ENCODE measurements at places on chromosomes 5 and 9.

DNA sequence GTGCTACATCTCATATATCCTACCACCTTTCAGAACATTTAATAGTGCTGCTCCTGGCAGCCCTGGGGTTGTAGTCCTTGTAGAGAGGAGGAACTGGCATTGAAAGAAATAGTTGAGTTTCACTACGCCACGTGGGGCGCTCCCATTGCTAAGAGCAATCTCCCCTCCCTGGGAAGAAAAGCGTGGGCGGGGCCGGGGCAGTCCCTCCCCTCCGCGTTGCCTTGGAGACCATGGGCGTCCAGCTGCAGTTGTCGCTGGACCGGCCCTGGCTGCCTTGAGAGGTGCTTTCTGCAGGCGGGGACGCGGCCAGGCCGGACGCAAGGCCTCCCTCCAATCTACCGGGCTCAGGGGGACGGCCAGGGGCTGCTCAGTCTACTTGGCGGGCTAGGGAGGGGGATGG lies 368 bp upstream of the CCDC180 start:
- DNase-seq: no peak

- DNase-seq: no peak
Observed at GRCh38 chr5:102893942-102894341, 138.8 kb downstream of the PAM start.

GRCh38 chr5:80055491-80056170 lies 20.5 kb downstream of the THBS4 start:
- no peak for DNase-seq

GRCh38 chr9:110776221-110776620 lies 107.6 kb downstream of the MUSK start:
- no peak for DNase-seq

DNA sequence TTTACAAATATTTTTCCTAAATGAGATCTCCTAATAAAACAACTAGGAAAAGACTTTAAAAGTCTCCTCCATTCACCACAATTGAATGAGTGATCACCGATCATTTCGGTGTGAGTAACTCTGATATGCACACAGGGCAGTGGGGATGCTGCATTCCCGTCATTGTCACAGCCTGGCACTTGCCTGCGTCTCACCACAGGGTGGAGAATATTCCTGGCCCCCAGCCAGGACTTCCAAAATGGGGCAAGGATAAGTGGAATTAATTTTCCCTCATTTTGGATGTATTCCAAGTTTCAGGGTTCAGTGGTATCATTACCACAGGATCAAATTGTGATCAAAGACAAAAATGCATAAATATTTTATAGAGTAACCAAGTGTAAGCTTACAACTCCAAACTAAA lies 107.1 kb downstream of the CTNND2 start:
- DNase-seq: no peak

DNA sequence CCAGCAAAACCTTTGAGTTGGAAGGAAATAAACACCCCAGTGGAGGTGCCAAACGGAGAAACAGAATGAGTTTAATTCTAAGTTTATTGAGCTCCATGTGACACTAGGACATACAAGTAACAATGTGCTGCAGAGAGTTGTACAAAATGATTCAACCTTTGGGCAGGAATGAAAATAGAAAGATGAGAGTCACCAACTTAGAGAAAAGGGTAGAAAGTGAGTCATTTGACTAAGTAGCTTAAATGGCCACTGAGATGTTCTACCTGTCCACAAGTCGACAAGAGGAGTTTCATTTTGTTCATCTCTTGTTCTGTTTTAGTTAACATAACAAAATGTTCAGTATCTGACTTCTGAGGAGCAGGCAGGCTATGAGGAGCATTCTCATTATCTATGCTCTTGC lies 284.7 kb downstream of the NR2F1-AS1 start:
- DNase-seq: no peak

GRCh38 chr5:125528881-125529280 lies 782.4 kb upstream of the ZNF608 start:
- no peak for DNase-seq

DNA sequence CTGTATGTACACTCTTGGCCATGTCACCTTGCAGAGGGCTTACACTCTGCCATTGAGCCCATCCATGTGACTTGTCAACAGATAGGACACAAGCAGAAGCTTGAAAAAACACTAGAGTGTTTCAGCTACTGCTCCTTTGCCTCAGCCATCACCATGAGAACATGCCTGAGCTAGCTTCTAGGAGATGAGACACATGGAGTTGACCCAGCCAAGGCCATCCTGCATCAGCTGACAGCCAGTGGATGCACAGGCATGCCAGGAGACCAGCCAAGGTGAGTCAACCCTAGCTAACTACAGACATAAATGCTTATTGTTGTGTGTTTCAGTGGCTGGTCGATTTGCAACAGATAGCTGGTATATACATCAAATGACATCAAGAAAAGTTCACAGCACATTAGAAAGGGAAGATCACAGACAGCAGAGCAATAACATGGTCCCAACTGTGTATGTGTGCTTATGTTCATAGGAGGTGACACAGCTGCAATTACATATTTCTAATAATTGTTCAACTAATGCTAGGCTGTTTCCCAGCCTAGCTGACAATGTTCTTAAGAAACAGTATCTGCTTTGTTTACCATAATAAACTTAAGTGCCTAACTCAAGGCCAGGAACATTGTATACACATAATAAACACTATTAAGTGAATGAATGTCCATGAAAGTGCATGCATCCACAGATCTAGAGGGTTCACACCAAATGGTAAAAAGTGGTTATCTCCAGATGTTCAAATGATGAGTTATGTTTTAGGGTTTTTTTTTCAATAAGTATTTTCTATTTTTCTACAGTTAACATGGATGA lies 105.7 kb downstream of the SPOCK1 start:
- no peak for DNase-seq

- peak; percentile 22 for DNase-seq
Observed at GRCh38 chr9:112554516-112554915, 67.9 kb downstream of the KIAA1958 start.

- no peak for DNase-seq
Observed at GRCh38 chr5:75935572-75935971, 147.6 kb upstream of the SV2C start.

DNA sequence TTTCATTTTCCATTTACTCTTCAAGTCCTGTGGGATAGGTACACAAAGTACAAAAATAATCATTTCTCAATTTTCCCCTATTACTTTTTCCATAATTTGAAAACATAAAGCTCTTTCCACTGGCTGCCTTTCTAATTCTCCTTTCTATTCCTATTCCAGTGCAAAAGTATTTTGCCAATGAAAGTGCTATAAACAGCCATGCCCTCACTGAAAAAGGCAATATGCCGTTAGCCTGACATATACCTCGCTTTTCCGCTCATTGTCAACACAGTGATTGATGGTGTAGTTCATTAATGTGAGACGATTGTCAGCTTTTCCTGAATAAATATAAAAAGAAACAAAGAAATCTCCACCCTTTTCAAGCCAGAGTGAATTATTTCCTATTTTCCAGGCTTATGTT lies 97.5 kb downstream of the EBF1 start:
- DNase-seq: no peak

DNA sequence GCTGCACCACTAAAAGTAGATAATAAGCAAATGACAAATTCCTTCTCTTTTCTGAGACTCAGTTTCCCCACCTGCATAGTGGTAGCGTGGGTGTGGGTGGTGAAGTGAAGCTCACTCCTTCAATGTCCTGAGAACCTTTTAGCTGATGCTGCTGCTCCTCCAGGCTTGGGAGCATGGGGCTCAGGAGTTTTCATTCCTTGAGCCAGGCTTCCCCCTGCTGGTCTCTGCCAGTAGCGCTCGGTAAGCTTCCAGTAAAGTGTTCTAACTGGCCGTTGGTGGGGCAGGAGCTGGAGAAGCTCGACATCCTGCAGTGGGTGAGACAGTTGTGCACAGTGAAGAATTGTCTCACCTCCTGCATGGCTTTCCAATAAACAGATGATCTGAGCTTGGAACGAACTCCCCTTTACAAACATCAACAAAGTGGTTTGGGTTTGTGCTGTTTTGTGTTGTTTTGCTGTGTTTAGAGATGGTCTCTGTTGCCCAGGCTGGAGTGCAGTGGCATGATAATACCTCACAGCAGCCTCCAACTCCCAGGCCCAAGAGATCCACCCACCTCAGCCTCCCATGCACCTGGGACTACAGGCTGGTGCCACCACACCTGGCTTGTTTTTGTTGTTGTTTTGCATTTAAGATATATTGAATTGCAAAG lies 34.6 kb downstream of the SPARC start:
- peak; percentile 58 for DNase-seq

DNA sequence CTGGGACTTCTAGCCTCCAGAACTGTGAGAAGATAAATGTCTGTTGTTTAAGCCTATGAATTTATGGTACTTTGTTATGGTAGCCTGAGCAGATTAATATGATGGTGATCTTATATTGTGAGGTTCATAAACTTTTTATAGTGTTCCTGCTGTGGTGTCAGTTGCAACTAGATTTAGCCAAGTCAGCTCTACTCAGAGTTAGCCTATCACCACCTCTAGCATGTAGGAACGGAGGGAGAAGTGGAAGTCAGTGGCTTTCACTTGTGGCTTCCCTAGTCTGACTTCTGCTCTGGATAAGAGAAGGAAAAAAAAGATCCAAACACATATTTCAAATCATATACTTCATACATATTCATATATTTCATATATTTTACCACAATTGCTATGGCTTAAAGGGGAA lies 6.6 kb downstream of the POC5 start:
- DNase-seq: no peak

DNA sequence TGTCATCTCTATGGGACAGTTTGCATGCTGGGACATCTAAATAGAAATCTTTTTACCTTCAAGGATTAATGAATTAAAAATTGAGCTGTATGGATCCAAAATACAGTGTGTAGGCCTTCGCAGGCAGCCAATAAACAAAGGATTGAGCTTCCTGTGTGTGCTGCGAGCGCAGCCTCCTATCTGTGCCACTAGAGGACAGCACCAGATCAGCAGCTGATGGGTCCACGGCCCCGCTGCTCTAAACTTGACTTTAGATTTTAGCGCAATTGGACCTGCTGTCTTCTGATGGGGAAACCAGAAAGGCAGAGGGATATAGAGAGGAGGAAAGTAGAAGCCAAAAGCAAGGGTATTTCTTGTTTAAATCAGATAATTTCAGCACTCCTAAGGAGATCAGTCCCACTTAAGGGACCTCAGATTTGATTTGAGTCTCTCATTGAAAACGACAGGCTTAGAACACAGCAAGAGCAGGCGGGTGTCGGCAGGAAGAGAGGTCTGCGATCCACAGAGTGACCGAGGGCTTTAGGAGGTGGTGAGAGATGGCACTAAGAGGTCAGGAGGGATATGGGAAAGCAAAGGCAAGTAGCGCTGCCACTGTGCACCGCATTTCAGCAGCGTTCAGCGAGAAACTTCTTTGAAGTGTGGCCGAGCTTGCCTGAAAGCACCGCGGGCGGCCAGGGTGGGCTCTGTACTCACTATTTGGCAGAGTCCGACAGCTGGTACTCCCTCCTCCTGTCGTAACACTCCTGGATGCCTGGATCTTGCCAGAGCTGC lies 214.3 kb downstream of the GNA14 start:
- peak; percentile 54 for DNase-seq

GRCh38 chr5:113117543-113118115 lies 141.0 kb downstream of the DCP2 start:
- DNase-seq: no peak

DNA sequence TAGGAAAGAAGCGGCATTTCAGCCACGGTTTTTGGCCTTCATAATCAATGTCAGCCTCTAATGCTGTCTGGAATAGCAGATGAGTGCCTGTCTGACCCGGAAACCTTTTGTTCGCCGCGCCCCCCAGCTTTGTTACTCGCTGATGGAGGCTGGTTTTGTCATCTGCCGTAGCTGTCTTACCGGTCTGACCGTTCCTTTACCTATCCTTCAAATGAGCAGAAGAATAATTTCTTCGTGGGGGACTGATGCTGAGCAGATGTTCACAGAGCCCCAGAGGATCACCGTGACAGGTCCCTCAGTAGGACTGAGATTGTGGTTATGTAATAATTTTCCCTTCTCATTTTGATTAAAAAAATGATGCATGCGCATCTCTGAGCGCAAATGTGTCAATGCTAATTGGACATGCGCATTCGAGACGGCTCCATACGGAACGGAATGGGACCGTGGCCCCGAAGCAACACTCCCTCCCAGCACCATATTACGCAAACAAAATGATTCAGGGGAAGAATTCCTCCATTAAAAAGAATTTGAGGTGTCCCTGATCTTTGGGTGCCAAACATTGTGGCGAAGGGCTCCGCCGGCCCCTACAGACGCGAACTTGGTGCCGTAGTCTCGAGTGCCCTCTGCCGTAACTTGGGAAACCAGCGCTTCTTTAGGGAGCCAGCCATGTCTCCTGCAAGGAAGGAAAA lies 27.6 kb downstream of the TLX3 start:
- peak; percentile 58 for DNase-seq

- no peak for DNase-seq
Observed at GRCh38 chr5:7828269-7828668, 22.7 kb downstream of the CFAP90 start.

- no peak for DNase-seq
Observed at GRCh38 chr5:32138839-32139493, 35.2 kb downstream of the GOLPH3 start.

- DNase-seq: no peak
Observed at GRCh38 chr9:21082671-21083070, 4.9 kb upstream of the IFNB1 start.

- no peak for DNase-seq
Observed at GRCh38 chr9:14096258-14096922, 217.6 kb downstream of the NFIB start.

- no peak for DNase-seq
Observed at GRCh38 chr9:12771891-12772290, 2.9 kb upstream of the LURAP1L start.

DNA sequence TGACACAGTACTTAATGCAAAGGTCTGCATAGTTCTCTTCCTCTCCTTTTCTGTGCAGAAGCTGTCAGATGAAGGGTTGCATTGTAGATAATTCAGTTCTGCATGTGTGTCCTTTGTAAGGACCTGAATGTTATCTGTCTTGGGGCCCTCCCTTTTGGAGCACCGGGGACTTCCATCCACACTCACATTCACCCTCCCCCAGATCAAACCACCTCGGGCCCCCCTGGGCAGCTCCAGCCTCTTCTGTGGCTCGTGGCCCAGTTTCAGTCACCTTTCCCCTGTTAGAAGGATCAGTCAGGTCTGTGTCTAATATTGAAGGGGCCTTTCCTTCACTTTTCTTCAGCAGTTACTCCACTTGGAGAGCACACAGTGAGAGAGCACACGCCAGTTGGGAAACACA lies 11.0 kb downstream of the DMRT1 start:
- no peak for DNase-seq

GRCh38 chr5:2899311-2899710 lies 147.8 kb upstream of the IRX2 start:
- no peak for DNase-seq

DNA sequence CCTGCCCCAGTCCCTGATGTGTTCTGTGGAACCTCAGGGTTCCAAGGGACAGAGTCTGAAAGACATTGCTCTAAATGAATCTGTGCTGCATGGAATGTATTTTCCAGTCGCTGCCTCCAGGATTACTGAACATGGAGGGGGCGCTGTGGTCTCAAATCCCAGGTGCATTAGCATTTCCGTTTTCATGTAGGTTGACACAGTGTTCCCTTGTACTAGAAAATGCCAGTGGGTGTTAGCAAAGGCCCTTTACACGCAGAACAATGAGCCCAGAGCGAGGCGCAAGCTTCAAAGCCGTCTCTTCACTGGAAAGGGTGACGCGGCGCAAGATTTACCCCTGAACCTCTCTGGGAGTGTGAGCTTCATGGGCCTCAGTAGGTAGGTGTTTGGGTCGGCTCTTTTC lies 308.3 kb downstream of the SLIT3 start:
- DNase-seq: no peak

GRCh38 chr5:59596586-59597350 lies 296.8 kb downstream of the PDE4D start:
- no peak for DNase-seq

Measured in amniotic stem cell (primary cell).